ENCODE measurements at places on chromosomes 16 and 17.

- no peak for DNase-seq
Observed at GRCh38 chr17:50689956-50690886, 17.5 kb downstream of the ANKRD40 start.

- DNase-seq: no peak
Observed at GRCh38 chr17:41642252-41643156, 18.1 kb upstream of the KRT17 start.

- DNase-seq: no peak
Observed at GRCh38 chr17:3915995-3916696, at the start of gene P2RX1. TSS of gene P2RX1 (minus strand) at chr17:3916465. CDS start at chr17:3916225, 240 bp downstream.

DNA sequence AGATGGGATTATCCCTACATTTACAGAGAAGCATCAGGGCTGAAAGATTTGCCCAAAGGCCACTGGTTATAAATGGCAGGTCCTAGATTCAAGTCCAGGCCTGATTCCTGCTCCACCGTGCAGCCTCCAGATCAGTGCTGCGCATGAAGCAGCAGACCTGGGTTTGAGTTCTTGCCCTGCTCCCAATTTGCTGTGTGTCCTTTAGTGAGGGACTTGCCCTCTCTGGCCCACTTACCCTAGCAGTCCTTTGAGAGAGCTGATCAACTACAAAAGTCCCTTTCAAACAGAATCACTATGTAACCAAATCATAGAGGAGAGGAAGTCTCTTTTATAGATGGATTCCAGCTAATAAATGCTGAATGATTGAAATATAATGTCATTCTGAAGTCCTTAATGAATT, 200.4 kb downstream of the RAB11FIP4 start:
- DNase-seq: no peak

All from stimulated activated CD8-positive, alpha-beta memory T cell treated with anti-CD3 and anti-CD28 coated beads, Interleukin-15, amount 100 ng/mL, for 4 hours (primary cell).